Stimulated activated CD8-positive, alpha-beta memory T cell treated with anti-CD3 and anti-CD28 coated beads, Interleukin-15, amount 100 ng/mL, for 24 hours (primary cell): ENCODE measurements at places on chromosomes 6 and 20.

GRCh38 chr6:122770835-122771601 is 8.5 kb upstream of the FABP7 start:
- no peak for DNase-seq

DNA sequence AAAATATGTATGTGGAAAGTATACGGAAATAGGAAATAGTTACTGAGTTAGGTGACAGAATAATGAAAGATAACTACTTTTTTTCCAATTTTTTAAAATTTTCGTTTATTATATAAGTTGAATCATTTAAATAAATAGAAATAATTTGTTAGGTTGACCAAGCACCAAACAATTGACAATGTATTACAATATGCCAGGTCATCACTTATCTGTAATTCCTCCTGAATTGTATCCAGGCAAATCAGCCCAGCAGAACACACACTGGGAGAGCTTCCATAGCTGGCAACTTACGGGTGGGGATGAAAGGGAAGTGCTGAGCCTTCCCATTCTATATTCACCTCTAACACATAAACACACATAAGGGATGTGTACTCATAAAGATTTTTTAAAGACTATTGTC is 40.7 kb downstream of the FAXC start:
- no peak for DNase-seq

DNA sequence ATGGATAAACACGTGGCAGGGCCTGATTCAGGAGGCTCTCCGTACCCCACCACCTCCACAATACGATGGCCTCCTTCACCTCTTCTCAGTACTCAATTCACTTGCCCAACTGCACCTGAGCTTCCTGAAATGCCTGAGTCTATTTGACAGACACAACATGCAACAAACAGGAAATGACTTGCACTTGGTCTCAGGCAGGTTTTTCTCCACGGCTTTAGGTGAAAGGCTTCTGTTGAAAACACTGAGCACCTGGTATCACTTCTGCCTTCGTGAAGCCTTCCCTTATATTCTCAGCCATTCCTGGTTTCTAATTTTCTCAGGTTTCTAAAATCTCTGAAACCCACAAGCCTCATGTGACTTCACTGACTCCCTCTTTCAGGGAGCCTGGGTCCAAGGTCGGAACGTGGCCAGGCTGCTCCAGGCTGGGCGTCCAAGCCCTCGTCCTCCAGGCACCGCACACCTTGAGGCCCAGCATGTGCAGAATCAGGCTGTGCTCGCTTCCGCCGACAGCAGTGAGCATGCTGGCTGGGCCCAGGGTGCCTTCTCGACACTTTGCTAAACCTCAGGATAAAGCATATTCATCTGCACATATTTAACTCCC is 34.7 kb downstream of the TAF4 start:
- no peak for DNase-seq

DNA sequence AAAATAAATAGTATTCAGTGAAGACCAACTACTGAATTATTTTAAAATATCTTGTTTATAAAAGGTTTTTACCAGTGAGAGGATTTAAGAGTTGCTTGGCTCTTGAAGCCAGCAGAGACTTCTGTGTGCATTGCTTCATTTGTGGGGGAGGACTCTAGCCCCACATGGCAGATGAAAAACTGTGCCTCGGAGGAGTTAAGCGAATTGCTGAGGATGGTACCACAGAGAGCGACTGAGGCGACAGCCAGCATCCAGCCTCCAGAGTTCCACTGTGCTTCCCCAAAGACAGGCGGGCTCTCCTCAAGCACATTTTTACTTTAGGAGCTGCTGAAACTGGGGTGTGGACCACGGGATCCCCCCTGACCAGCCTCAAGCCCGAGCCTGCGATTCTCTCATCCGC is 80.7 kb downstream of the THBS2 start:
- DNase-seq, result no peak

GRCh38 chr6:2598867-2599266 is 151.9 kb downstream of the MYLK4 start:
- DNase-seq, result no peak

- DNase-seq, result no peak
Observed at GRCh38 chr6:6402006-6402405, 81.5 kb upstream of the F13A1 start.

- no peak for DNase-seq
Observed at GRCh38 chr6:17169291-17169690, 67.4 kb downstream of the STMND1 start.
